ENCODE measurements at places on chromosomes 5 and 9.

DNA sequence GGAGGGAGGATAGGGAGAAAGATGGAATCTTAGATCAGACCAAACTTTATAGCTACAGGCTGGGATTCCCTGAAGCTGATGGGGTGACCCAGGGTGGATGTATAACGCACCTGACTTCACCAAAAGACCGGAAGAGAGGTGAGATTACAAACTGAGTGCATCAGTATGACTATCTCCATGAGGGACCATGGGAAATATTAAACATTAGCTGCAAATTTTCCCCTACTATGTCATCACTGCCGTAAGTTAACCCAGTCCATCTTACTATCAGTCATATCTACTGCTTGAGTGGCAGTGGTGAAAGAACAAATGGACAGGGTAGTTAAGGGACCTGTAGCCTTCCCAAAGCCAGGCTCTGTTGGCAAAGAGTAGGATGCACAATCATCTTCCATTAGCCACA lies 368.3 kb downstream of the EFNA5 start:
- no peak for DNase-seq

GRCh38 chr5:76471406-76471805 lies 68.3 kb downstream of the IQGAP2 start:
- no peak for DNase-seq

DNA sequence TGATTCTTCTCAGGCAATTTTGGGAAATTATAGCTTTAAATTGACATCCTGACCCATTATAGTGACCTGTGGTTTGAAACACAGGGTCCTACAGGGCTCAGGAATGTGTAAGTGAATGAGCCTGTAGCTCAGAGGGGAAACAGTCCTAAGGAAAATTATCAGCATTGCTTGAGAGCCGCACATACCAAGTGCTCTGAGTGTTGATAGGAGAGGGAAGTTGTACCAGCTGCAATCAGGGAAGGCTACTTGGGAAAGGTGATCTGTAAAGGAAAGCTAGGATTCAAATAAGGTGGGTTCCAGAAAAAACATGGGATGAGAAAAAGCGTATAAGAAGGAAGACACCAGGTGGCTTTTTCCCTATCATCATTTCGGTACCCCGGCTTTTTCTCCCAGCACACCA lies 4.4 kb upstream of the SLC25A51 start:
- no peak for DNase-seq

- no peak for DNase-seq
Measured at GRCh38 chr5:137465930-137466329, 33.2 kb downstream of the SPOCK1 start.

- DNase-seq, result no peak
Measured at GRCh38 chr5:91293131-91293530, 90.0 kb downstream of the ARRDC3 start.

- DNase-seq, result no peak
Measured at GRCh38 chr5:67353500-67354450, 157.2 kb upstream of the CD180 start.

- DNase-seq, result no peak
Measured at GRCh38 chr9:6610073-6610472, 35.5 kb downstream of the GLDC start.

GRCh38 chr5:160290751-160291150 lies 21.6 kb downstream of the CCNJL start:
- no peak for DNase-seq

GRCh38 chr9:752681-753200 lies 88.8 kb upstream of the DMRT1 start:
- no peak for DNase-seq

Data from type B pancreatic cell (in vitro differentiated cells).